Caki2 (cell line): ENCODE measurements at places on chromosomes 5 and 9. TPM values are rescaled to one million over a fixed set of nuclear protein-coding genes. Genes with fewer than 3 reads are reported as not detected.
A peak's percentile ranks its signal among the peaks of the same experiment; 100 is the strongest.

The IRX2 gene
- total RNA-seq: not detected in 2 replicates

The LRRTM2 gene
- total RNA-seq: not detected in 2 replicates

The HMCN2 gene
- total RNA-seq: not detected in 2 replicates

The NR6A1 gene
- total RNA-seq: 0.64 and 1.3 TPM in 2 replicates

The CAMK4 gene
- total RNA-seq: 2.7 and 7.1 TPM in 2 replicates

The DCP2 gene
- total RNA-seq: 6.5 and 24.3 TPM in 2 replicates

The EQTN gene
- total RNA-seq: not detected in 2 replicates

The CAMK2A gene
- total RNA-seq: not detected in 2 replicates

The TMEM171 gene
- 1.6 and 3.5 TPM in 2 replicates for total RNA-seq

The OSMR gene
- total RNA-seq: 18.8 and 26.3 TPM in 2 replicates

The ANKH gene
- 16.3 and 30.1 TPM in 2 replicates for total RNA-seq

The TRPM3 gene
- total RNA-seq: 0.37 TPM in 1 of 2 replicates, not detected in the other

- peak; percentile 16 for DNase-seq
Measured at GRCh38 chr9:99433555-99433954, 211.5 kb downstream of the SEC61B start.

DNA sequence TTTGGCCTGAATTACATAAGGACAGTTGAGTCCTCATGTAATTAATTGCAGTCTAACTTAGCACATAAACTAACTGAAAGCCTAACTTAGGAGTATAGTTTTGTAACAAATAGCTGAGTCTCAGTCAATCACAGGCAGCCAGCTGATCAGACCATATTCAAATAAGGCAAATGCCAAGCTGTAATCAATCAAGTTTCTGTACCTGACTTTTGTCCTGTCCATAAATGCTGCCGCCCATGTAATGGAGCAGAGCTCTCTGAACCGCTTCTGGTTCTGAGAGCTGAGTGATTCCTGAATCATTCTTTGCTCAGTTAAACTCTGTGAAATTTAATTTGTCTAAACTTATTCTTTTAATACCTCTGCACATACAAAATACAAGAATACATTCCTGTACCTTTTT lies 104.8 kb downstream of the TSSK1B start:
- DNase-seq: no peak

- DNase-seq: no peak
Measured at GRCh38 chr9:11708899-11709298, 984.3 kb upstream of the TYRP1 start.

GRCh38 chr5:99133921-99134320 lies 205.1 kb upstream of the CHD1 start:
- DNase-seq: no peak

GRCh38 chr9:79134654-79135053 lies 437.1 kb upstream of the TLE4 start:
- peak; percentile 4 for DNase-seq

DNA sequence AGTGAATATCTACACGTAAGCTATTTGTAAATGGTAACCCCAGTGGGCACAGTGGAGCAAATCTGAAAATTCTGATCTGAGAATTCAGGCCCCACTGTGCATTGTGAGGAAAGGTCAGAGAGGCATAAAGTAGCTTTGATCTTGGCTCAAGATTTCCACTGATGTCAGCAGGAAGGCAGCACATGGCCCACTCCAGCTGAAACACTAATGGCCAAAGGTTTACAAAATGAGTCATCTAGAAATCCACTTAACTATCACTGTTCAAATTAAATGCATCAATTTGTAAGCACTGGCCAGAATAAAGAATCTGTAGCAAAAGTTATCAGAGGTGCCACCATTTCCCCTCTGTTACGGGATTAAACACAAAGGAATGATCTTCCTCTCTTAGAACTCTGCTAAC lies 191.6 kb downstream of the C9orf152 start:
- DNase-seq: no peak

DNA sequence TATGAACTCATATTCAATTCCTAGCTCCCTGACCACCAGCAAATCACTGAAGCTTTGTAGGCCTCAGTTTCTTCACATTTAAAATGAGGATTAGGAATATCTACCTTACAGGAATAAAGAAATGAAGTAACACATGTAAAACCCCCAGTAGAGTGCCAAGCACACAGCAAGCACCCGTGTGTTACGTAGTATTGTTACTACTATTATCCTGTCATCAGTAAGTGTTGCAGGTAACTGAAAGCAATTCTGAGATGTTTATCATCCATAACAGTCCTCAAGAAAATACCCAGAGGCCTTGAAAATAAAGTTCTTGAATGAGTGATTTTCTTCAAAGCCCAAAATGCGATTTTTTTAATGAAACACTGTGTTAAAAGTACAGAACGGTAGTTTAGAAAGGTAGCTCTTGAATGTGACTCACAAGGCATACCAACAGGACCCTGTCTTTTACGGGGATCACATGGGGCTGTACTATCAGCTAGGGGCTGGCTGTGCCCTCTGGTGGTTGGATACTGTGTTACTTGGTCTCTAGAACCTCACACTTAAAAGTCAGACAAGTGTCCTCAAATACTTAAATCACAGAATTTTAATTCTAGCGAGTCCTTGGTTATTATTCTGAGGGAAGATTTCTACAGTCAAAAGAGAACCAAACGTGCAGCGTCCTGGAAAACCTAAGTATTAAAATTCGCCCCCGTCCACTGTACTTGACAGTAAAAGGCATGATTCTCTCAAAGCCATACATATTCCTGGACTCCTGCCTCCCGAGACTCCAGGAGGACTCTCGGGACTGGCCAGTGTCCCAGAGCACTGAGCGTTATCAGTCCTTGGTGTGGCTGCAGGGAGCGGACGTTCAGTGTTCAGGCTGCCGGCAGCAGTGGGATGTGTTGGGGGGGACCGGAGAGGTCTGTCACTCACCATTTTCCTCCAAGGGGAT lies 725 bp downstream of the NDUFB6 start:
- peak; percentile 55 for DNase-seq

DNA sequence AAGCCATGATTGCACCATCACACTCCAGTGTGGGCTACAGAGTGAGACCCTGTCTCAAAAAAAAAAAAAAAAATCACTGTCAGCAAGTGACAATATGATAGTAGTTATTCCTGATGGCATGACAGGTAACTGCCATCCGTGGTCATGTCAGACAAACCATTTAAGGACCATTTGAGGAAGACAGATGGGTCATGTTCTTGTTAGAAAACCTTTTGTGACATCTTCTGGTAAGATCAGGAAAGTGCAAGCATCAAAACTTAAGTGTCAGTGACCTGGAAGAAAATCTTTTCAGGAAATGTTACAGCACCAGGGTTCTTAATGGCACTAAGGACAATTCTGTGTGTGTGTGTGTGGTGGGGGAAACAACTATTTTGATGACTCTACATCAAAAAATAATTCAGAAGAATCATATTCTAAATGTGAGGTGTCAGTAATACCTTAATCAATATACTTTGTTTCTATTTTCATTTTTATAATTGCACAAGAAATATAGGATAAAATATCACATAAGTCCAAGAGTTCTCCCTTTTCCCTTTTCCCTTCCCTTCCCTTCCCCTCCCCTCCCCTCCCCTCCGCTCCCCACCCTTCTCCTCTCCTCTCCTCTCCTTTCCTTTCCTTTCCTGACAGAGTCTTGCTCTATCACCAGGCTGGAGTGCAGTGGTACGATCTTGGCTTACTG lies 17.8 kb downstream of the SLC38A9 start:
- DNase-seq: peak; percentile 43

GRCh38 chr5:154351141-154351540 lies 94.7 kb upstream of the SAP30L start:
- no peak for DNase-seq

DNA sequence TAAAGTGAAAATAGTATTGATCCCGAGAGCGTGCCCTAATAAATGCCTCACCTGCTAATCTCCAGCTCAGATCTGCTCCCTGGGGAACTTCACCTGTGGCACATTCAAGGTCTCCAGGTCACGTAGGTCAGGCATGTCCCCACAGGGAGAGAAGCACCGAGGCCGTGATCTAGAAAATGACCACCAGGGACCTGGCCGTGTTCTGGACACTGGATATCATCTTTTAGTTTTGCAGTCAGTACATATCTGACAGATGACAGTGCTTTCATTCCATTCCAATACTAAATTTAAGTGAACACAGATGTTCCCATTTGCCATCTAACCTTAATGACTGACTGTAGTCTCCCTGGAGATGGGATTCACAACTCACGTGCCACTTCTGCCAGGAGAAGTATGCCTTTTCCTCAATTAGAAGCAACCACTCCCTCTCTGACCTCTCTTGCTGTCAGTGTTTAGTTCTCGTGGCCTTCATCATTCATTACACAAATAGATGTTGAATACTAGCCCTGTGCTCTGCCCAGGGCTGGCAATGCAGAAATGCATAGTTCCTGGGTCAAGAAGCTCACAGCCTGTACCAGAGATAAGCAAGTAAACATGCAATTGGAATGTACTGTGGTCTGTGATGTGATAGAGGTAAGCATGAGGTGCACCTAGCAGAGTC lies 276.5 kb downstream of the NTRK2 start:
- peak; percentile 46 for DNase-seq

DNA sequence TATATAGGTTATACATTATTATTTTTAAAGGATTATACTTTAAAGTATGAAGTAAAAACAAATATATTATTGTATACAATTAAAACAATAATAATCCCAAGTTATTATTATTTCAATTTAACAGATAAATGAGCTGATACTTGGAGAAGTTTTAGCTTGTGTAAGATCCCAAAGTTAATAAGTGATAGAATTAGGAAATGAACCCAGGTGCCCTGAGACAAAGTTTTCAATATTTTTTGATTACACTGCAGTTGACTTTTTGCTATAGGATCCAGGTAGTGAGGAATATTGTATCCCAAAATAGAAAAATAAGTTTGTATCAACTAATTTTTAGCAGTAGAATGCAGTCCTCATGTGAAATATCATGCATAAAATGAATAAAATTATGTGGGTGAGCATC lies 543.2 kb upstream of the ZNF608 start:
- DNase-seq: no peak

DNA sequence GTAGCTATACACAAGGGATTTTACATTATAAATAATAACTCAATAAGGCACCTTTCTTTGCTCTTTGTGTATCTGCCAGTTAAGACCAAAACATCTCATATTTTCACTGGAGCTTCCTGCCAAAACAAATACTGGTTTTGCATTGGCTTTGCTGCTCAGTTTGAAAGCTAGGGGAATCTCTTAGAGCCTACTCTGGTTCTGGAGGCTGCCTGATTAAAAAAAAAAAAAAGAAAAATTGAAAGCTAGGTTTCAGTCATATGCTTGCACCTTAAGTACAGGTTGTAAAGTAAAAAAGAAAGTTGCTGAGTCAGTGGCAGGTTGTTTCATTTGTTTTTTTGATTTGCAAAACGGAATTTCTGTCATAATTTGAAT lies 2.3 kb downstream of the DENND4C start:
- DNase-seq: peak; percentile 17

DNA sequence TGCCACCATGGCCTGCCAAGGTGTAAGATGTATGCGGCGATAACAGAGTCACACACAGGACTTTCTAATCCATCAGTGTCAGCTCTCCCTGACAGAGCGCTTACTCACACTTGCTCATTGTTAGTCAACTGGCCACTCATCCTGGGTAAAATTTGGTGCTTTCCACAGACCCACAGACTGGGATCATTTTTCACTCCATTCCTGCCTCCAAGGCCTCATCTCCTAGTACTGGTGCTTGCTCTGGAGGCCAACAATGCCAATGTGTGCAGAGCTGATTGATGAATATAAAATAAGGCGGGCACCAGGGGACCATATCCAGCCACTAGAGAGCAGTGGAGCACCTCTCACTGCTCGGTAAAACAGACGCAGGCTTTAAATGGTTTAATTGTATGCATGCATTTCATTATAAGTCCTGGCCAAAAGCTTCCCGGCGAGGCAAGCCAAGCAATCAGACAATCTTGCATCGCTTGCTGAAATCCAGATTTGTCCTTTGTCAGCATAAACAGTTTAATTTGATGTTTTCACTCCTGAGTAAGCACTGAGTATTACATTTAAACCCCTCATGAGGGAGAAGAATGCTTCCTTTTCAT lies 22.3 kb downstream of the PSMB7 start:
- peak; percentile 95 for DNase-seq

GRCh38 chr5:100603141-100603540 lies 68.0 kb downstream of the FAM174A start:
- no peak for DNase-seq

GRCh38 chr9:135229701-135230385 lies 142.4 kb downstream of the OLFM1 start:
- no peak for DNase-seq

DNA sequence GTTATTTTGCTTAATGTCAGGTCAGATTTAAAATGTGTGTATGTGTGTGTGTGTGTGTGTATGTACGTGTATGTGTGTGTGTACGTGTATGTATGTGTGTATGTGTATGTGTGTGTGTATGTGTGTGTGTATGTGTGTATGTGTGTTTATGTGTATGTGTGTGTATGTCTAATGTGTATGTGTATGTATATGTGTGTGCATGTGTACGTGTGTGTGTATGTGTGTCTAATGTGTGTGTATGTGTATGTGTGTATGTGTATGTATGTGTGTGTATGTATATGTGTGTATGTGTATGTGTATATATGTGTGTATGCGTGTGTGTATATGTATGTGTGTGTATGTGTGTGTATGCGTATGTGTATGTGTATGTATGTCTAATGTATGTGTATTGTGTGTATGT lies 125.1 kb upstream of the PHYKPL start:
- no peak for DNase-seq

DNA sequence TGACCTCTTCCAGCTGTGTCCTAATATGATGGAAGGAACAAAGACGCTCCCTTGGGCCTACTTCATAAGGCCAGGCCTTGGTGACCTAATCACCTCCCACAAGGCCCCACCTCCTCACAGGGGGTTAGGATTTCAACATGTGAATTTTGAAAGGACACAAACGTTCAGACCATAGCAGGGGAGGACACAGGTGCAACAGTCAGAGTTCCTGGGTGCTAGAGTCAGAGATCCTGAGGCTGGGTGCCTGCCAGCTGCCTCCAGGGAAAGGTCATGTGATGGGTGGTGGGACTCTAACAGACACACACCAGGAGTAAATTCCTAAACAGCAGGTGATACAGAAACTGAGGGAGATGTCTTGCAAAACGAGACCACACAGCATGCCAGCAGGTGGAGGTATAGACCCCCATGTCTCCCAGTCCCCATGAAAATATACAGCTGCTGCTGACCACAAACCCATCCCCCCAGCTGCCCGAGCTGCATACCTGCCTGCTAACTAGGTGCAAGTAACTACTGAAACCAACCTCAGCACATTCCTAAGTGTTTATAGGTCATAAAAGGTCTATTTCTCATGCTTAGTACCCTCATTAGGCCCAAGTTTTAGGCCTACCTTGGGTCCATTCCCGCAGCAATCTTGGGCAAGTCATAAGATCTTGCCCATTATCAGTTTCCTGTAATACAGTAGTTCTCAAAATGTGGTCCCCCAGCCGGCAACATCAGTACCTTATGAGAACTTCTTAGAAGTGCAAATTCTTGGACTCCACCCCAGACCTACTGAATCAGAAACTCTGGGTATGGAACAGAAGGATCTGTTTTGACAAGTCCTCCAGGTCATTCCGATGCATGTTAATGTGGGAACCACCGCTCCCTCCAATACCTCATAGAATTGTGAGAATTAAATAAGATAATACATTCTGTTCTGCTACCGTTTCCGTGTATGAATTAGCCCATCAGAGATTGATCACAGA lies 245.3 kb downstream of the ENC1 start:
- peak; percentile 61 for DNase-seq
